Natural killer cell (primary cell): ENCODE measurements at places on chromosomes 3 and 15.

DNA sequence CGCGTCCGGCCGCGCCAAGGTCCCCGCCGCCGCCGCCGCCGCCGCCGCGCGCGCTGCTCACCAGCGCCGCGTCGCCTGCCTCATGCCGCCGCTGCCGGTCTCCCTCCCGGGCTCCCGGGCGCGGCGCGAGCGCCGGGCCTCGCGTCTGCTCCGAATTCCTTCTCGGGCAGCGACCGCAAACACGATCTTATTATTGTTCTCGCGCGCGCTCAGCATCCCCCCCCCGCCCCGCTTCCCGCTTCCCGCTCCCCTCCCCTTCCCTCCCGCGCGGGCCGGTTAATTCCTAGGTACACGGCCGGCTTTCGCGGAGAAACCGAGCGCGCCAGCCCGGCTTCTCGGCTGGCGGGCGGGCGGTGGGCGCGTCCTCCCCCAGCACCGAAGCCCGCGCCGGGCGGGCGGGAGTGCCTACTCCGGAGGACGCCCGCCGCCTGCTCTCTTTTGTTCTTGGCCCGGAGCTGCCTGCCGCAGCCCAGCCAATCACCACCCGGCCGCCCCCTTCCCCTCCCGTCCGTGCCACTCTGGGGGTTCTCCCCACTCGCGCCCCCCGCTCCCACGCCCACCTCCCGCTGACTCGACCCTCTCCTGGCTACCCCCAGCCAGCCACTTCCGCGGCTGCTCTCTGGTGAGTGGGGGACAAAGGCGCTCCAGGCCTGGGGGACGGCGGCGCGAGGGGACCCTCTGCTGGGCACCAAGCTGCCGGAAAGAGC is at the start of gene HDGFL3:
TSS of gene HDGFL3 (minus strand) at position 164 of the 707 bp plus-strand sequence. CDS start 409 bp downstream, outside the sequence.
- peak; percentile 43 for DNase-seq

DNA sequence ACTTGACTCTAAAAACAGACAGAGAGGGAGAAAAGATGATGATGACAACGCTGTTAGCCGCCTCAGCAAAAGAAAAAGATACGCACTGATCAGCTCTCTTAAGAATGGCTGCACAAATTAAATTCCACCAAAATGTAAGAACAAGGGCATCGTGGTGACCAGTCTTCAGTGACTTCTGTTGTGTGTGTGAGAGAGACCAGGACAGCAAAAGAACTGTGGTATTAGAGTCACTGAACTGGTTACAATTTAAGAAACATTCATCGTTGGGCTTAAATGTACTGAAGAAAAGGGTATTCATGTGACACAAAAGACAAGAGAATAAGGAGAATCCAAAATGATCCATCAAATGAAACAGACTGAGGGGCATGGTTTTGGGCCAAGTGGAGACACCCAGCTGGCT is 86.5 kb downstream of the SUCLG2 start:
- DNase-seq: no peak

DNA sequence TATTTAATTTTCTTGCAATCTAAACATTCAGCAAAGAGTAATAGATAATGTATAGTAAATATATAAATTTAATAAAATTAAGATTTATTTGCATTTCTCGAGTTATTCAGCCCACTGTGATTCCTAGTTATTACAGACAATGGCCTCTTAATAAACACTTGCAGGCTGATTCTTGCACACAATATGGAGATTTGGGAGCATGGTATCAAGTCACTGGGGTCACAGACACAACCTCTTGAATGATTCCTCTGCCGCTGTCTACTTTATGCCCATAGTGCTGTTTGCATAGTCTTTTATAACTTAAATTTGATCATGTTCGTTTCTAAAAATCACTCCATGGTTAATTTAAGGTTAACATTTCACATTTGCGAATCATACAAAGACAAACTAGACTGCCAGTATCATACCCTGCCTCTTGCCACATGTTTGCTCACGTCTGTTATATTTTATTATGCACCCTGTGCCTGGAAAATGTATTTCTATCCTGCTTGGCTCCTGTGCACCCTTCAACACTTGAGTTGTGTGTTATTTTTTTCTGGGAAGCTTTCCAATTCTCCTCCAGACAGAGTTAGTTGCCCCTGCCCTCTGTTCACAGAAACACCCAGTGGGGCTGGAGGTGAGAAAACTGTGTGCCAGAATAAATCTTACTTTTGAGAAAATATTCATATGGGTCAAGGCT is 206.3 kb upstream of the ROBO1 start:
- no peak for DNase-seq

- no peak for DNase-seq
Observed at GRCh38 chr15:79370716-79371115, 59.8 kb downstream of the TMED3 start.

DNA sequence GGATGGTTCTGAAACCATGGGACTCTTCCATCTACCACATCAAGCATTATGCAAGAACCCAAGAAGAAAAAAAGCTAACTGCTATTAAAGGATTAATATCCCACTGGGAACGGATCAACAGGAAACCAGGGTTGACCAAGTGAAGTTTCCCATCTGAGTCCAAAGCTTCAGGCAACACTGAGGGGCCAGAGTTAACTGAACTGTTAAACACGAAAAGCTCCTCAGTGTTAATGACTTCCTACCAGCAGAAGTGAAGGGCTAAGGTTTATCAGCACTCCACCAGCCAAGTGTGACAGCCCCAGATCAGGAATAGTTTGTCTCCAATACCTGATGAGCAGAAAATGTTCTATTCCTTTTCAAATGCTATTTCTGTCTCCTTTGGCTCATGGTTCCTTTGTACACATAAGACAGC is 36.7 kb downstream of the PTPN9 start:
- no peak for DNase-seq

GRCh38 chr3:184786280-184786941 is 25.6 kb upstream of the VPS8 start:
- peak; percentile 27 for DNase-seq

DNA sequence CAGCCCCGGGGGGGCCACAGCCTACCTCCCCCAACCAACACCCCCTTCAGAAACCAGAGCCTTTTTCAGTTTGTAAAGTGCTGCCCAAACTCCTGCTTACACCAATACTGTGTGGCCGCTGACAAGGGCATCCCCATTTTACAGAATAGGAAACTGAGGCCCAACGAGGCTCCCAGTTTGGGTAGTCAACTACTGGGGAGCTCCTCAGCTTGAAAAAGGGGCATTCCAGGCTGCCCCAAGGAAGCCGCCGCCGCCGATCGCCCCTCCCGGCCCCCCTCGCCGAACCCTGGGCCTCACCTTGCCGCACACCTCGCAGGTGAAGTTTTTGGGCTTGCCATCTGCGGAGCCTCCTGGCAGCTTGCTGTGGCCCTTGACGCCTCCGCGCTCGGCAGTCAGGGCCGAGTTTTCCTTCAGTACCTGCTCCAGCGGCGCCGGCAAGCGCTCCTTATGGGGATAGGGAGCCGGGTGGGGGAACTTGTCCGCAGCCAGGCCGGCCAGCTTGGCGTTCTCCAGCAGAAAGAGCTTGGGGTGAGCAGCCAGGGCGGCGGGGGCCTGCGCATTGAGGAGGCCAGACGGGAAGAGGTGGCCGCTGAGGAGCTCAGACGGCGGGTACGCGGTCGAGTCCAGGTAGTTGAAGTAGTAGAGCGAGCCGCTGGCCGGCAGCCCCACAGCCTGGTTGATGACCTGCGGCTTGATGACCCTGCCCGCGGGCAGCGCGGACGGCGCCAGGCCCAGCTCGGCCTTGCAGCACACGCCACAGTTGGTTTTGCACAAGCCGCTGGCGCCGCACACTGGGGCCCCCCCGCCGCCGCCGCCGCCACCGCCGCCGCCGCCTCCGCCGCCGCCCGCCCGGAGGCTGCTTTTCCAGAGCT is 1.4 kb downstream of the FEZF2 start:
- no peak for DNase-seq

GRCh38 chr3:26515351-26515750 is 107.2 kb upstream of the LRRC3B start:
- no peak for DNase-seq

DNA sequence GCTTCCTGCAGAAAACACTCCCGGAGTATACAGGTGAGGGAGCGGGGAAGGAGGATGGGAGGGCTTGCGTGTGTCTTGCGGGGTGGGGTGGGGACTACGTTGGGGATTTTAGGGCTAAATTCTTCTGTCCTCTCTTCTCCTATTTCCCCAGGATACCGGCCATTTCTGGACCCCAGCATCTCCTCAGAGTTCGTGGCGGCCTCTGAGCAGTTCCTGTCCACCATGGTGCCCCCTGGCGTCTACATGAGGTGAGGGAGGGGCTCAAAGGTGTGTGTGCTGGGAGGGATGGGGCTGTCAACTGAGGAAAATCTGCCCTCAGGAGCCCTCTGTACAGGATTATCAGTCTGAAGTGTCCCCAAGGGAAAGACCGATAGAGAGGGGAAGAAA is 6.6 kb downstream of the DUOX1 start:
- DNase-seq: peak; percentile 50

DNA sequence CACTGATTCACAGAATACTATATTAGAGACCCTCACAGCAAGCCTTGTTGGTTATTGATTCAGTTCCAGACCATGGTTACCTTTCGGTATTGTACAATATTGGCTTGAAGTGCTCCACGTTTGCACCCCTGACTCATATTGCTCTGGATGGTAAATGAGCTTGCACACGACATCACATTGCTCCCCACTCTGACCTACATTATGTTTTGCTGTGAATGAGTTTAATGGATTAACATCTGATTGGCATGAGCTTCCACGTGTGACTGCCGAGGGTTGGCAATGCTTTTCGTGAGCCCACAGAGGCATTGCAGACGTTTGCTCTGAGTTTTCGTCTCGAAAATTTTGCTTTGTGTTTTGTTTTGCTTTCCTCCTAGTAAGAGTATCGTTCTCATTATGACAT is 225.8 kb upstream of the ICE2 start:
- no peak for DNase-seq

DNA sequence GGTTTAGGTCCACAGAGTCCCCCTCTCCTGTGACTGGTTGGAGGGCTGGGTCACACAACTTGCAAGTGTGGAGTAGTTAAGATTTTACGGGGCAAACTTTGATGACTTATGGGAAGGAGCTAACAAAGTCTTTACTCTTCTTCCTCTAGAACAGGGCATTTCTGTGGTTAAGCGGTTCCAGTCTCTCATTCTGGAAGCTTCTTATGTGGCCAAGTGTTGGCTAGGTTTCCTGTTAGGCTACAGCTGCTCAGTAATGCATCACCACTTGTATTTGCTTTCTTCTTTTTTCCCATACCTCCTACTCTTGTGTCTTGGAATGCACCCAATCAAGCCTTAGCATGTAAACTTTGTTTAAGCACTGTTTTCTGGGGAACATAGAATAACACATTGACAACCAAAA is 100.6 kb upstream of the PLAAT1 start:
- DNase-seq: no peak

DNA sequence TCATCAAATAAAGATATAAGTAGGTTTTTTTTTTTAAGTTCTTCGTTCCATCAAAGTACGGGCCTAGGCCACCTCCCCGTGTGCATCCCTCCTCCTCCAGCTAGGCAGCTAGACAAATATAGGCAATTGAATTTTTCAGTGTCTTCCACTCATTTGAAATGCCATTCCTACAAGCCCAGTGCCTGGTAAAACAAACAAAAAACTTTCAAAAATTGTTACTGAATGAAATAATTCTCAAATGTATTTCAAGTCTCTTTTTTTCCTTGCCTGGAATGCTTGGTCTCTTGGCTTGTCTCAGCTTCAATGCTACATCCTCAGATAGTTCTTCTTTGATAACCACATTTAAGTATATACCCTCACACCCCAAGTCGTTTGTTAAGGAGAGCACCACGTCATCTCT is 3.8 kb downstream of the EIF2AK4 start:
- DNase-seq: no peak

DNA sequence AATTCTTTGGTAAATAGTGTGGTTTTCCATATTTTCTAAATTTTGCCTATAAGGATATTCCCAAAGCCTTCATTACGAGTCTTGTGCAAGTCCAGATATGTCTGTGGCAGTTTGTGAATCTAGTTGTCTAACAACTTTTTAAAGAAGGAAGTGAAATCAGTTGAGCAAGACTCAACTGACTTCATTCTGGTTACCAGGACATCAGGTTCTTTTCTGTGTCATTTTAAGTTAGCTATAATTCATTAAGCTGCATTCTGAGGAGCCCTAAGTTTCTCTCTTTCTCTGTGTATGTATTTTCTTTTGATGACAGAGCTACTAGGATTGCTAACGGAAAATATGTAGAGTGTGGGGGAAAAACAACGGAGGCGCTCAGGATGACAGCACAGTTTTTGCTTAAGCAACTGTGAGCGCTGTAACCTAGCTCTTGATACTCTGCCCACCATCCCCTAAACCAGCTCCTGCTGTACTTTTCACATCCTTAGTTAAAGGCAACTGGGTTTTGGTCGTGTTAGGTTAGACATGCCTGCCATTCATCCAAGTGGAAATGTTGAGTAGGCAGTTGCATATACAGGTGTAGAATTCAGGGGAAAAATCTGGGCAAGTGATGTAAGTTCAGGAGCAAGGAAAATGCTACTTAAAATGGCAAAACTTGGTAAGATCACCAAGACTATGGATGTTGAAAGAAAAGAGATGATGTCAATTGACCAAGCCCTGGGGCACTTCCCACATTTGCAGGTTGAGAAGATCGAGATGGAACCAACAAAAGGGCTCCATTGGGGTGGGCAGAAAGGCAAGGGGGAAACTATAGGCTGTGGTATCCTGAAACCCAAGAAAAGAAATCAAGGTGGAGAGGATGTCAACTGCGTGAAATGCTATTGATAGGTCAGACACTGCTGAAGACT is 9.2 kb downstream of the MFSD1 start:
- no peak for DNase-seq

DNA sequence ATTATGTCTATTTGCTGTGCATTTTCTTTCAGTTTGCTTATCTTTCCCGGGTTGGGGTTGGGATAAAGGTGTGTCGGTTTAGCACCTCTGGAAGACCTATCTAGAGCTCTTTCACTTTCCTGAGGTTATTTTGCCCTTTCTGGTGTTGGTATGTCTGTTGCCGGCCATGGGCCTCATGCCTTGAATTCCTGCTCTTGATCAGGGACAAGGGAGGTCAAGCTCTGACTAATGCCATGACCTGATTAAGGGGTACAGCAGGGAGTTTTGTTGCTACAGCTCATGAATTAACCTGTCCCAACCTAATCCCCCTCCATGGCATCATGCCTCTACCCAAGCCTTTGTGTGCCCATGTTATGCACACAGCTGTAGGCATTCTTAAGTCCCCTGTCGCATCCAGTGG is 70.5 kb upstream of the GOLGA6B start:
- DNase-seq: no peak

- no peak for DNase-seq
Observed at GRCh38 chr3:116000311-116000710, 377.0 kb downstream of the GAP43 start.

GRCh38 chr3:146540236-146540635 is 4.2 kb downstream of the PLSCR1 start:
- DNase-seq: no peak

GRCh38 chr15:98635848-98636247 is 12.5 kb upstream of the IGF1R start:
- peak; percentile 38 for DNase-seq
